Stimulated activated CD4-positive, alpha-beta T cell treated with anti-CD3 and anti-CD28 coated beads, Interleukin-15, amount 100 ng/mL, for 24 hours (primary cell): ENCODE measurements at places on chromosomes 13 and 19.

DNA sequence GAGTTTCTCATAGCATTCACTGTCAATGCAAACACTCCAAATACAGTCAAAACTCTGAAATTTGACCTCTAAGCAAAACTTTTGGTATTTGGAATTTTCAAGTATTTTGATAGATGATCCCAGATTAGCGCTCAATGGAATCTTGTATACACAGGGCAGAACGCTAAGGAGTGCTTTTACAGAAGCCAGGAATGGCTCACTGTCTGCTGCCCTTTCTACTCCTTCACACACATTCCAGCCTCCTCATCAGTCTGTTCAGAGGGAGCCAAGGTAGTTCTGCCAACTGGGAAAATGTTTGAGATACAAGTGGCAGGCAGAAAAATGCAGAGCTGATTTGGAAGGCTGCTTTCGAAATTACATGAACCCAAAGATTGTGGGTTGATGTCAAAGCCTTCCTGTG is 4.4 kb upstream of the STARD13 start:
- DNase-seq: no peak

DNA sequence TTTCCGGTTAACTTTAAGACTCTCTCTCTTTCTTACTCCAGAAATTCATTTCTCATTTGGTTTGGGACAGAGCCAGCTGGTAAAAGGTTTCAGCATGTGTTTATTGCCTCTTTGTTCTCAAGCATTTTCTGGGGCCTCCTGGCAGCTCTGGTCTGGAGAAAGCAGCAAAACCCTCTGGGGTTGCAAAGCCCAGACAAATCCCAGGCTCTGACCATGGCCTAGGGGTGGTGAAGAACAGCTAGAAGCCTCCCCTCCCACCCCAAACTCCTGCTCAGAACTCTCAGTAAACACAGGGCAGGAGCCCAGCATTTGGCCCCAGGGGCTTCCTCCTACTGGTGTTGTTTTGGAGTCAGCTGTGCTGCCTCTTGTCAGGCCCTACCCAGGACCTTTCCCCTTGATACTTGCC is 124.2 kb upstream of the SERP2 start:
- DNase-seq: no peak

- DNase-seq: no peak
These were observed 122.6 kb upstream of the SLC10A2 start for GRCh38 chr13:103188713-103189326.

GRCh38 chr13:47673009-47673850 is 327.8 kb downstream of the SUCLA2 start:
- DNase-seq: no peak

DNA sequence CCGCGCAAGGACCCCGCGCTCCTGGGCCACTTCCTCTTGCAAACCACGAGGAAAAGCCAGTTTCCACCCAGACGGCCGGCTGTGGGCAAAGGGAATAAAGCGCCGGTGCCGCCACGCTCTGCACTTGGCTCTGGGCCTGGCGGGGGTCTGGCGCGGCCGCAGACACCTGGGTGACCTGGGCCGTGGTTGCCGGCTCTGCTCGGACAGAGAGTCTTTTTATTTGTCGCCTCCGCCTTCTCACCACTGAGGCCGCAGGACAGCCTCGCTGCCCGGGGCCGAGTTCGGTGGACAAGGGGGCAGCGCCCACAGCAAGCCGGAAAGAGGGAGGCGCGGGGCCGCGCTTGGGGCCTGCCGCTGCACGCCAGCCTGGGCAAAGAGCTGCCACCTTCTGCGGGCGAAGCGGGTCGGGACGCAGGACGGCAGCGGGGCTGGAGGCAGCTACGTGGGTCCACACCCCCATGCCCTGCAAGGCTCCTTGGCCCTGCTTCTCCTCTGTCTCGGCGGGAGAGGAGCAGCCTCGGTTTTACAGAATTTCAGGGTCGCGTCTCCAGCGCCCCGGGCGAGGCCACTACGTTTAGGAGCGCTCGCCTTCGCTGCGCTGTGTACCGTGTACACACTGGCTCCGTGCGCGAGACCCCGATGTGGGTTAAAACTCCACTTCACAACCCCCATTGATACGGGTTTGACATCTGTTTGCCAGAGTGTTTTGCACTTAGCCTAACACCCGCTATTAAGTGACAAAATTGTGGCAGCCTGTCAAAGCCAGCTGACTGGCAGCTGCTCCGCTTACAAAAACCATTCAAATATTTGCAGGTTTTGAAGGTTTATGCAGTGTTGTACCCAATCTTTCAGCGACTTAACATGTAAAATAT is 13.0 kb upstream of the SOX1 start:
- no peak for DNase-seq

DNA sequence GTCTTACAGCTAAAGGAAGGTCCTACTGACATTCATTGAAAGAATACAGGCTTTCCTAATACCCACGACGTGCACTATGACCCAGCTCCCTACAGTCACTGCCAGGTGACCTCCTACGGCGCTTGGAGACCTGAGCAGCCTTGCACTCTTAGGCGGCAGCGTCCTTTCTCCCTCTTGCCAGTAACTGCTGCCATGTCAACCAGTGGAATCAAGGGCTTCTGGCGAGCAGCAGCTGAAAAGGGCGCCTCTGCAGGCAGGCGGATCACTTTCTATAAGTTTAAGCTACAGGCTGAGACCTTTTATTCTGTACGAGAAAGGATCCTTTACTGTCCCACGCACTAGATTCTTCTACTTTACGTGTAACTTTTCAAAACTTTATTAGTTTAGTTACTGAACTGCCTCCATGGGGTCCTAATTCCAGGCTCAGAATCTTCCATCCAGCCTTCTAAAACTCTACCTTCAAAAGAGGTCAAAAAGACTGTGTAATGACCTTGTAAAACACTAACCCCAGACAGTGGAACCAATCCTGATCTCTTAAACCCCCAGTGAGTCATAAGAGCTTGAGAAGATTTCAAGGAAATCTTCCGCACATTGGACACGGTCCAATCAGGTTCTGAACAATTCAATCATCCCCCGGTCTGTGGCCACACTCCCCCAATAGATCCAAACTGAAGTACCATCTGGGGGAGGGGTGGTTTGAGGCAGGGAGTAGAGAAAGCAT is 1.9 kb downstream of the KCTD12 start:
- DNase-seq: peak; percentile 29
